GM04503 (cell line): ENCODE measurements at places on chromosomes 12 and 14.

GRCh38 chr12:92107621-92108131, 38.0 kb downstream of the BTG1 start:
- DNase-seq: no peak

DNA sequence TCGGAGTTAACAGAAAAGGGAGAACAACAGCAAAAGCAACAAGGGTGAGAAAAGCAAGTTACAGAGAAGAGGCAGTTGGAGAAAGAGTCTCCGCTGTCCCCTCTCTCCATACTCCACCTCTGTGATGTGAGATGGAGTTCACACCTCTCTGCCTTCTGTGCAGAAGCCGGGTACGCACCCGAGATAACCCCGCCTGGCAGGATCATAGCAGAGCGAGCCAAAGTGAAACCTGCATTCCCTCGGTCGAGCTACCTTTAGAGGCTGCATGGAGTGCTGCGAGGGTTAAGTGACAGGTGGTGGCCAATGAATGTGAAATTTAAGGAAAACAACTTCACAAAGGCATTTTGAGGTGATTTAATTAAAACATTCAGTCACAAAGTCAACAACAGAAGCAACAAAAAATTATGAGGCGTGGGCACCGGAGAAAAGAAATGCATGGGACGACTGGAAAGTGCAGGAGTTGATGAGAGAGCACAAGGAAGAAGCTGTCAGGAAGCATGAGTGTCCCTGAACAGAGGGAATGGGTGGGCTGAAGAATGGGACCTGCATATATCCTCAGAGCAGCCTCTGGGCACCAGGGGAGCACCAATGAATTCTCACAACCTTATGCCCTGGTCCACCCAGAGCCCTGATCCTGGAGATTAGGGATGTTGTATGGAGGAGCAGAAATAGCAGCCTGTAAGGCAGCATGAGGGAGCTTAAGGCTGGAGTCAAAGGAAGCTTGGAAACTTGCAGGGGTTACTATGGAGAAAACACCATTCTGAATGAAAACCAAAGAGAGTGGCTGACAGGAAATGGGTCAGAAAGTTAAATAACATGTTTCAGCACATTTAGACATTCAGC, 208.3 kb downstream of the EMP1 start:
- no peak for DNase-seq

- DNase-seq: no peak
Observed at GRCh38 chr12:12513416-12514006, 49.2 kb downstream of the DUSP16 start.

DNA sequence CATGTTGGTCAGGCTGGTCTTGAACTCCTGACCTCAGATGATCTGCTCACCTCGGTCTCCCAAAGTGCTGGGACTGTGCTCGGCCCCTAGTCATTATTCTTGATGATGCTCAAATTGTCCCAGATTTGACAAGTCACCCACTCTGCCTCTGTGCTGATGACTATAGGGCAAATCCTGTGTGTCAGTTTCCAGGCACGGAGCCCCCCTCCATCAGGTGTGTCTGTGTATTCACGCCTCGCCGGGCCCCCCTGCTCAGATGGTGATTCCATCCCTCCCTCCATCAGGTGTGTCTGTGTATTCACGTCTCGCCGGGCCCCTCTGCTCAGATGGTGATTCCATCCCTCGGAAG, 4.3 kb upstream of the GPR132 start:
- DNase-seq: no peak

DNA sequence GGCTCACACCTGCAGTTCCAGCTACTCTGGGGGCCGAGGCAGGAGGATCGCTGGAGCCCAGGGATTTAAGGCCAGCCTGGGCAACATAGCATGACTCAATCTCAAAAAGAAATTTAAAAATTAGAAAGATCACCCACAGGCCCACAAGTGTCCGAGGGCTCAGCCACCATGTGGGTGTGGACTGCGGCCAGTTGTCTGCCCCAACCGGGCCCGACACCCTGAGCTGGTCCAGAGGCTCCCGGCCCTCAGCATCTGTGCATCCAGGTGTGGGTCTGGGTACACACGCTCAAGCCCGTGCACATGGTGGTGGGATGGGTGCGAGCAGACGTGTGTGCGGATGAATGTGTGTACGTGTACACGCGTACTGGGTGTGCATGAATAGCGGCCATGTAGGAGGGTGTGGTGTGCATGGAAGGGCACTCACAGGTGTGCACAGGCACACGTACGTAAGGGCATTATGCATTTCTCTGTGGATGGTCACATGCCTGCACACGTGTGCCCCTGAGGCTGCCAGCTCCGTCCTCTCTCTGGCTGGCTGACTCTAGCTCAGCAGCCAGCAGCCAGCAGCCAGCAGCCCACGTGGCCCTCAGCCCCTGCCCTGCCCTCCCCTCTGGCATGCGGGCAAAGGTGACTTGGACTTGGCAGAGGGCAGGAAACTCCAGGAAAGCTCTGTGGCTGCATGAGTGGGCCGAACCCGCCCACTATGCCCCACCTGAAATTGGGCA, 23.3 kb upstream of the NUDT14 start:
- no peak for DNase-seq

DNA sequence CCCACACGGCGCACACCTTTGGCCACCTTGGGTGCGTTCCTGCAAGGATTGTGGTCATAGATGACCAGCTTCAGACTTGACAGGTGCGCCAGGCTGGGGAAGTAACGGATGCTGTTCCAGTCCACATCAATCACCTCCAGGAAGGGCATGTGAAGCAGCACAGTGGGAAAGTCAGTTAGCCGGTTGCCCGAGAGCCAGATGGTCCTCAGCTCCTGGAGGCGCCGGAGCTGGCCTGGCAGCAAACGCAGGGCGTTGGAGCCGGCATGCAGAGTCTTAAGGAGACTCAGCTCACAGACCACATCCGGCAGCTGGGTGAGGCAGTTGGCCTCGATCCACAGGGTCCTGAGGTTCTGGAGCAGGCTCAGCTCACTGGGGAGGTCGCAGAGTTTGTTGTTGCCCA, 581 bp downstream of the LRRC10 start:
- DNase-seq: no peak

- no peak for DNase-seq
Observed at GRCh38 chr12:30010071-30011052, 226.6 kb upstream of the TMTC1 start.

DNA sequence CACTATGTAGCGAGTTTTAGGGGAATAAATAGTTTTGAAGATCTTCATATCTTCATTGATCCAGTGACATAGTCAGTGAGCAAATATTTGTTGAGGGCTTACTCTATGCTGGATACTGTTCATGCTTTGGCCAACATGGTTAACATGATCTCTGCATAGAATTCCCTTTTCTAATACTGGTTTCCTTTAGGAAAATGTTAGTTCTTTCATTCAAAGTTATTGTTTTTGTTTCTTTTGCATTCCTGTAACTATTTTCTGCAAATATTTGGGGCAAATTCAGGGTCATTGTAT, 226.5 kb downstream of the C12orf50 start:
- no peak for DNase-seq

GRCh38 chr14:22465201-22465840, 123.7 kb downstream of the DAD1 start:
- no peak for DNase-seq

DNA sequence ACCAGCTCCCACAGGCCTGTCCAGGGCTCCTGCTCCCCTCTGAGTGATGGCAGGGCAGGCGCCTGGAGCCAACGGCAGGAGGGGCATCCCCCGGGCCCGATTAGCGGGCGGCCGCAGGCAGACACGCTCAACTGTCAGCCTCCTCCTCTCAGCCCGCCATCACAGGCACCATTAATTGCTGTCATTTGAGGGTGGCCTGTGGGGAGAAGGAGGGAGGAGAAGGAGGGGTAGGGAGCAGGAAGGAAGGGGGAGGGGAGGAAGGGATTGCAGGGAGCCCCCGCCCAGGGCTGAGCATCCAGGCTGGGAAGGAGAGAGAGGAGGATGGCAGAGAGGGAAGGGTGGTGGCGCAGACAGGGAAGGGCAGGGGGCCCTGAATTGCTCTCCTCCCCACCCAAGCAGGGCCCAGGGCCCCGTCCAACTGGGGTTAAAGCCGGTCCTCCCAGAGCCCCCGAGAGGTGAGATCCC, 36.1 kb downstream of the NCOR2 start:
- no peak for DNase-seq

GRCh38 chr12:48004053-48004941, at the start of gene COL2A1:
COL2A1 (minus strand) TSS chr12:48004476; CDS start chr12:48004321, 155 bp downstream.
- DNase-seq: no peak

DNA sequence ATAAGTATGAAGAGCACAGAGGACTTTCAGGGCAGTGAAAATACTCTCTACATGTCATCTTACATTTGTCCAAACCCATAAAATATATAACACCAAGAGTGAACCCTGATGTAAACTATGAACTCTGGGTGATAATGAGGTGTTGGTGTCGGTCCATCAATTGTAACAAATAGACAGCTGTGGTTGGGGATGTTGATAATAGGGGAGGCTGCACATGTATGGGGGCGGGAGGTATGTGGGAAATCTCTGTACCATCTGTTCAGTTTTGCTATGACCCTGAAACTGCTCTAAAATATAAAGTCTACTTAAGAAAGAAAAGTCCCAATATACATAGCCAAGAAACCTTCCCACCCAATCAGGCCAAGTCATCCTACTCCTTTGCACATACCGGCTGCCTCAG, 88.5 kb downstream of the GPR135 start:
- DNase-seq: no peak

GRCh38 chr14:89503431-89503996, 86.5 kb upstream of the FOXN3 start:
- DNase-seq: no peak

- no peak for DNase-seq
Observed at GRCh38 chr12:1744932-1745331, 54.1 kb downstream of the ADIPOR2 start.

GRCh38 chr14:30848449-30849240, 25.7 kb upstream of the COCH start:
- DNase-seq: no peak

GRCh38 chr14:89365061-89365801, 51.8 kb downstream of the FOXN3 start:
- DNase-seq: no peak

DNA sequence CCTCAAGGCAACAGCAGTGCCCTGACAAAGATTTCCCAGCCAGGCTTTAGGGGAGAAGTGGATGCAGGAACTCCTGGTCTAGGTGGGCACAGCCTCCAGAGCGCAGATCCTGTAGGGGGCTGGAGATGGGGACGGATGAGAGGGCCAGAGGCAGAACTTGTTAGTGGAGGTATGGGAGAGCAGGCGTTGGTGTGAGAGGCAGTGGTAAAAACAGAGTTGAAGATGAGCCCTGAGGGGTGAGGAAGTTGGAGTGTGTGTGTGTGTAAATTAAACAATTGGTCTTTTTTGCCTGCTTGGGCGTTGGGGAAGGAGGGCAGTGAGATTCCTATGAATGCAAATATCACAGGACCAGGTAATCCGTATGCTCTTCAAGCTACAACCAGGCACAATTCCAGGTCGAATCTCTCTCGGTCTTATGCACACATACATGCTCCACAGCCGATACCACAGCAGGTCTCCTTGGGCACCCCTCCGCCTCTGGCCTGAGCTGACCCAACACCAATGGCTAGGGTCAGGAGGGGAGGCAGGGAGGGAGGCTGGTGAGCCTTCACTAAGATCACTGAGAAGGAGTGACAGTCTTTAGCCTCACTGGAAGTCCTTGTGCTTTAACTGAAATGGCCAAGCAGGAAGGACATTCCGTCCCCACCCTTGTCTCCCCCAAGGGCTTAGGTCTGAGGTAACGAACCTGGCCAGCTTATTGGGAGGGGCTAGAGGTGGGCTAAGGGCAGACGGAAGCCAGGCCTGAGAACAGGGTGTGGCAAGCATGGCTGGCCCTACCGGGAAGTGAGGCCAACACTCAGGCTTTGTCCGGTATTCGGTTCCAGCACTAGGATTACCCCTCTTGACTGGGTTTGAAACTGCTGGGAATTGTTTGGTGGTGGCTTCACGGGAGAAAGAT, 1.5 kb upstream of the KRT7 start:
- DNase-seq: no peak

DNA sequence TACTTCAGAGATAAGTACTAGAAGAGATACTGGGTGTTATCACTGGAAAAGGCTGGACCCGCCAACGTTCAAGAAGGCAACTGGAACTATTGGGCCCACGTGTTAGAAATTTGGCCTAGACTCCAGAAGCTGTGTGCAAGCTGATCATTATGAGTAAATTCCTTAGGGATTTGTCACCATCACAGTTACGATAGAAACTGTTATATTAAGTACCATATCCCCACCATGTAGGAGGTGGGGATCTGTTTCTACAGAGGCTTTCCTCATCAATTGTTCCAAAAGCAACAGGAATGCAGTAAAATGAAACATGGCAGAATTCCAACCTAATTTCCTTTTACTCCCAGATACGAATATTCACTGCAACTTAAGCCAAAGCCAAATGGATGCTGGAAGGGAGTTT, 170.7 kb downstream of the NOVA1 start:
- no peak for DNase-seq

DNA sequence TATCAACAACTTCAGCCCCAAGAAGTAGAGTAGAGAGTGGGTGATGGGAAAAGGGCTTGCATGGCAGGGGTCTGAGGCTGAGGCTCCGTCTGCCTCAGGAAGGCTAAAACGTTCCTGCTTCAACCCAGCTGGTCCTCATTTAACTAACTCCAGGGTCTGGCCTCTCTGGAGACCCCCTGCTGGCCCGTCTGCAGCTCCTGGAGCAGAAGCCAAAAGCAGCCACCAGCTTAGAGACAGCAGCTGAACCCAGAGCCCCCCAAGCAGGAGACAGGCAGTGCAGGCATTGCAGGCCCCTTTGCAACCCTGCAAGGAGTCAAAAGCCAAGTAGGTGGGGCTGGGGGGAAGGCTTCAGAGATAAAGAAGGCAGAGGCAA, 25.1 kb upstream of the LTBP2 start:
- DNase-seq: no peak

- no peak for DNase-seq
Observed at GRCh38 chr14:102926104-102926503, 3.6 kb downstream of the AMN start.

- no peak for DNase-seq
Observed at GRCh38 chr12:88431246-88431645, 149.0 kb downstream of the KITLG start.

GRCh38 chr12:114938487-114939210, 254.7 kb upstream of the TBX3 start:
- no peak for DNase-seq

- no peak for DNase-seq
Observed at GRCh38 chr14:53127832-53128231, 25.3 kb downstream of the DDHD1 start.

DNA sequence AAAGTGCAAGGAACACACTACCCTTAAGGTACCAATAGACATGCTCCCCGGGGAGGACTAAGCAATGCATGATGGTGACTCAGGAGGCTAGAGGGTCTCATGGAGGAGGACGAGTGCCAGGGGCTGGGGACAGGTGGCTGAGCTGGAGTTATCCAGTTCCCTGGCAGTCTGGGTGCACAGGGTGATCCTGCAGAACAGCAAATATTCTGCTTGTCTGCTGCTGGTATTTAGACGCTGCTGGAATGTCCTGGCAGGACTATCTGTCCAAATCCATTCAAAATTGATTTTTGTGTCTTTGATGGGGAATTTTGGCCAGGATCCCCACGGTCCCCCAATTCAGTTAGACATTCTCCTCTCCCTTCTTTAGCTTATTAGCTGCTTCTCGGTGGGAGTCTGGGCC, 138.7 kb downstream of the C12orf75 start:
- DNase-seq: no peak

- no peak for DNase-seq
Observed at GRCh38 chr12:62860020-62860419, 74.9 kb downstream of the PPM1H start.

- no peak for DNase-seq
Observed at GRCh38 chr14:77424862-77425261, 1.5 kb upstream of the NOXRED1 start.
